ENCODE measurements at places on chromosomes 6 and 20. TPM values are rescaled to one million over a fixed set of nuclear protein-coding genes. Genes with fewer than 3 reads are reported as not detected.

DNA sequence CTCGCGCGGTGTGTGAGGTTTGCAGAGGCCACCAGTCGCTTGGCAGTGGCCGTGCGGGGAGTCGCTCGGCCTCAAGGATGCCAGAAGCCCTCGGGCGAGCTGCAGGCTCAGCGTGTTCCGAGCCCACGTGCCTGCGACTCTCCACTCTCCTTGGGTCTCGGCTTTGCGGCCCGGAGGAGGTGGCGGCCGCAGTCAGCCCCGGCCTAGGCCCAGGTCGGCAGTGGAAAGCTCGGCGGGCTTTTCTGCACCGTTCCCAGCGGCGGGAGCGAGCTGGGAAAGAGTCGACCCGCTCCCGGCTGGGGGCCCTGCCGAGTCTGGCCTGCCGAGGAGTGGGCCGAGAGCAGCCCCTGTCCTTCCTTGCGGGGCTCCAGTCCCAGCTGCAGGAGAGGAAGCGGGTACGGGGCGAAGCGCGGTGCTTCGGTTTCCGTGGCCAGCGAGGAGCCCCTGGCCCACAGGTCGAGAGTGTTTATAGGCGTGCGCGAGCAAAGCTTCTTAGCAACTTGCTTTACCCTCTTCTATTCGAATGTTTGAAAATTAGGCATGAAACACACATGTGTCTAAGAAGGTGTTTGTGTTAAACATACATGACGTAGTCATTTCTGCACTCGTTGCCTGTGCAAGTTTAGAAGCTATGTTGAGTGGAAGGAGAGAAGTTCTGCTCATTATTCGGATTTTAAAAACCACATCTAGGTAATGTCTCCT, 5.6 kb downstream of the FOXC1 start:
- DNase-seq, result no peak

SIGLEC1 gene
- 0.22 TPM for total RNA-seq

DNA sequence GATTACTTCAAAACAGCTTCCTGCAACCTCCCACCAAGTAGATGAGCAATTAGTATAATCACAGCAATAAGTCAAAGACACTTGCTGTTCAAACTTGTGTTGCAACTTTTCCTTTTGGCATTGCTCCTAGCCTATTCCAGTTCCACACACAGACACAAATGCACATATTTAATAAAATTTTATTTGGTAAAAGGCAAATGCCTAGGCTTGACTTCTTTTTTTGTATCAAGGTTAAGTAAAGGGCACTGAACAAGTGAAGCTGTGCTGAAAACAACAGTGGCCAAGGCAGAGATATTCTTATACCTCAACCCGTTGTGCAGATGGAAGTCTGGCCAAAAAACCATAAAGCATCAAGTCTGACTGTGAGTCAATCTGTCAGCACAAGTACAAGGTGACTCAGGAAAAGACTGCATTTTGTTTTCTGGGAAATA, 708.4 kb upstream of the CITED2 start:
- no peak for DNase-seq

DNA sequence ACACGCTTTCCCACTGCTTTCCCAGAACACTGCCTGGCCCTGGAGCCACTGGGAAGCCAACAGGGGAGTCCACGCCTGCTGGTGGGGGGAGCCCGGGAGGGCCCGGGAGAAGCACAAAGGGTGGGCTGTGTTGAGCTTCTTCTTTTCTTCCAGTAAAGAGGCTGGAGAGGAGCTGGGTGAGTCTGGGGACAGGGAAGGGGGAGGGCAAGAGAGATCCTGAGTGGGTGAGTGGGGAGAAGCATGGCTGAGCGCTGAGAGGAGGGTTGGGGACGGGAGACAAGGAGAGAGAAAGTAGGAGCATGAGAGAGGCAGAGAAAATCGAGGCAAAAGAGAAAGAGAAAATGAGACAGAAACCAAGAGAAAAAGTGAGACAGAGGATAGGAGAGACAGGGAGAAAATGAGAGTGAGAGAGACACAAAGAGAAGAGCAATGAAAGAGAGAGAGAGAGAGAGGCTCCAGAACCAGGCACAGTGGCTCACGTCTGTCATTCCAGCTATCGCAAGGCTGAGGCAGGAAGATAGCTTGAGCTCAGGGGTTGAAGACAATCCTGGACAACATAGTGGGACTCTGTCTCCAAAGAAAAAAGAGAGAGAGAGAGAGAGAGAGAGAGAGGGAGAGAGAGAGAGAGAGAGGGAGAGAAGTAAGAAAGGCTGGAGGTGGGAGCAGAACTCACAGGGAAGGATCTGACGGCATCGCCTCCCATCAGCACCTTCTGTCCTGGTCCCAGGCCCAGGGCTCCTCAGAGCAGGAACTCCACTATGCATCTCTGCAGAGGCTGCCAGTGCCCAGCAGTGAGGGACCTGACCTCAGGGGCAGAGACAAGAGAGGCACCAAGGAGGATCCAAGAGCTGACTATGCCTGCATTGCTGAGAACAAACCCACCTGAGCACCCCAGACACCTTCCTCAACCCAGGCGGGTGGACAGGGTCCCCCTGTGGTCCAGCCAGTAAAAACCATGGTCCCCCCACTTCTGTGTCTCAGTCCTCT, 2.0 kb downstream of the LST1 start:
- DNase-seq, result no peak

- DNase-seq, result no peak
Measured at GRCh38 chr6:40896696-40897095, 142.3 kb downstream of the UNC5CL start.

DNA sequence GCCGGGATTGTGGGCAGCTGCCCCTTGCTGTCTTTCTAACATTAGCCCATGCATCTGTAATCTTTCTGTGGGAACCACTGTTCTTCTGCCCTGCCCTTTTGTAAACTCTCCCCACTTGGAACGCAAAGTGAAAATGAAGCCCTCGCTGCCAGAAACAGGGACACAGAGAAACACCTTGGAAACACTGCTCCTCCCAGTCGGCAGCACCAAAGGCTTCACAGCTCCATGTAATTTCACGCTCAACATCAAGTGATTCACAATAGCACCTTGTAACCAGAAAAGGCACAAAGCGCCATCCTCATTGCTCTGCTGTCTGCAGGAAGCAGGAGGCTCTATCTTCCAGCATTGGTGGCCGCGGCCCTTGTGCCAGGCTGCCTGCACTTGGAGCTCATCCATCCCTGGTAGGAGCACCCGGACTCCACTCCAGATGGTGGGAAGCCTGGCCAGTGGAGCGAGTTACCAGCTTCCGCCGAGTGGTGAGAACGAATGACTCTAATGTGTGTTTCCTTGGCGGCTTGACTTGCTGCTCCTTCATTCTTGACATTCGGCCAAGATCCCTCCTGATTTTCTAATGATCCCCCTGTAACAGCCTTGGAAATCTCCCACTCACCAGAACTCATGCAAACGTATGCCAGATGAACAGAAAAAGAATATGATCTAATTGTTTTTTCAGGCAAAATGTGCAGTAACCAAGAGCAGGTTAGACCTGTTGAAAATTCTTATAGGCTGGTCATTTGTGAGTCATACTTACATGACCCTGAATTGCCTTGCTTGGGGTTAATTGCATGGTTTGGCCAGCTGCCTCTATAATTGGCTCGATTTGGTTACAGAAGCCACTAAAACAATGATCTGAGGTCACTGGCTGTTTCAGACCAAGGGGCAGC, 169.1 kb upstream of the CDYL start:
- no peak for DNase-seq

KHDC1L gene
- total RNA-seq, result not detected
